Thoracic aorta (tissue), 2 donors: ENCODE measurements at places on chromosomes 1 and 21.

- DNase-seq = no peak
Observed at GRCh38 chr21:45774291-45774690, 130.8 kb downstream of the PCBP3 start.

DNA sequence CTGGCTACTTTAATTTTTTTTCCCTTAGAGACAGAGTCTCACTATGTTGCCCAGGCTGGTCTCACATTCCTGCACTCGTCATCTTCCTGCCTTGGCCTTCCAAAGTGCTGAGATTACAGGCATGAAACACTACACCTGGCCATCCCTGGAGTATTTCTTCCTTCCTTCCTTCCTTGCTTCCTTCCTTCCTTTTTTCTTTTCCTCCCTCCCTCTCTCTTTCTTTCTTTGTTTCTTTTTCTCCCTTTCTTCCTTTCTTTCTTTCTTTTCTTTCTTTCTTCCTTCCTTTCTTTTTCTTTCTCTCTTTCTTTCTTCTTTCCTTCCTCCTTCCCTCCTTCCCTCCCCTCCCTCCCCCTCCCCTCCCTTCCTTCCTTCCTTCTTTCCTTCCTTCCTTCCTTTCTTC lies 46.4 kb upstream of the PM20D1 start:
- no peak for DNase-seq

DNA sequence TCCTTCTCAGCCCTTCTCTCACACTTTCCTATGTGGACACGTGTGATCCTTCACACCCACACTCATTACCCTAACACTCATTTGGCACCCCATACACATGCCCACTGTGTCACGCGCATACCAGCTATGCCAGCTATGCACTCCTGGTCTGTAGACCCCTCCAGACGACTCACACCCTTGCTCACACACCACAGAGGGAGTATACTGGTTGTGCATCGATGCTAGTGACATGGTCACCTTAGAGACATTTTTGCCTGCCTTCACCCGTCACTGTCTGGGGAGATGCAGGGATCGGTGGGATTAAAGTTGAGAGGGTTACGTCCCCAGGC lies 8.3 kb upstream of the PPM1J start:
- no peak for DNase-seq

DNA sequence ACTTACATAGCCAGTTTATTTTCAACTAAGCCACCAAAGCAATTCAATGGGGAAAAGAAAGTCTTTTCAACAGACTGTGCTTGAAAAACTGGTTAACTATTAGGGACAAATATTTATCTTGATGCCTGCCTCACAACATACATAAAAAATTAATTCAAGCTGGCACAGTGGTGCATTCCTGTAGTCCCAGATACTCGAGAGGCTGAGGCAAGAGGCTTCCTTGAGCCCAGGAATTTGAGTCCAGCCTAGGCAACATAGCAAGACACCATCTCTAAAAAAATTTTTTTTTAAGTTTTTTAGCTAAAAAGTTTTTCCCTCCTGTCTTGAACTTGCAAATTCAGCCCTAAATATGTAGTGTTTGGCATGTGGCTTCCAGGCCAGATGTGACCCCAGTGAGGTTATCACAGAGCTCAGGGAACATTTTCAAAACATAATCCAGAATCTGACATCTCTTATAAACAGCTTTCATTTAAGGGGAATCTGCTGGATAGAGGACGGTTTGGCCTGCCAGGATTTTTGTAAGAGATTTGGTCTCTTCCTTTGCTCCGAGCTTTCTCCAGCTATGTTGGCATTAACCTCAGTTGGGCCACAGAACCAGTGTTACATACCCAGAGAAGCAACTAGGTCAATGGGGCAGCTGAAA lies 46.4 kb downstream of the COL6A1 start:
- DNase-seq = no peak

DNA sequence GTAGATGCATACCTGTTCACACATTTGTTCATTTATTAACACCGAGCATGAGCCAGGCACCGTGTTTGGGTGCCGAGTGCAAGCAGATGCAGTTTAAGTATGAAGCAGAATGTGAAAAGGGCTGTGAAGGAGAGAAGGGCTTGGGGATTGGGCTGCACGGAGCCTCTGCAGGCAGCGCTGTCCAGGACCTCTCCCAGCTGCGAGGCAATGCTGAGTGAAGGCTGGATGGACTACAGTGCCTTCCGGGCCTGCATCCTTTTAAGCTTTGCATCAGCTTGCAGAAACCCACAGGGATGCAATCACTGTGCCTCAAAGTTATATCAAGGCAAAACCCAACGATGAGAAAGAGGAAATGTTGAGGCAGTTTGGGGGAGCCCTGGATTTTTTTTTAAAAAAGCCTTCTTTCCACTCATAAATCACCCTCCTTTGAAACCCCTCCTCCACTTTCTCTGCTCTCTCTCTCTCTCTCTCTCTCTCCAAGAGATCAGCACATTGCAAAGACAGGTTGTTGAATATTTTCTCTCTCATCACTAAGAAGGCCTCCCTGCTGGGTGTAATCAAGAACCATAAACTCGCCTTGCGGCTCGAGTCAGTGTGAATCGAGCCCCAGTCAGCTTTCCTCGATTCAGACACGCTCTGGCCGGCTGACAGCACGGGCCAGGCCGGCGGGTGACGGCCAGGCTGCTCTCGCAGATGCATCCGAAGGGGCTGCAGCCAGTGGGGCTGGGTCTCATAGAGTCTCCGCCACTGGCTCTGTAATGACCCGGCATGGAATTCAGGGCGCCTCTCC lies 89.2 kb upstream of the POU3F1 start:
- DNase-seq = no peak

DNA sequence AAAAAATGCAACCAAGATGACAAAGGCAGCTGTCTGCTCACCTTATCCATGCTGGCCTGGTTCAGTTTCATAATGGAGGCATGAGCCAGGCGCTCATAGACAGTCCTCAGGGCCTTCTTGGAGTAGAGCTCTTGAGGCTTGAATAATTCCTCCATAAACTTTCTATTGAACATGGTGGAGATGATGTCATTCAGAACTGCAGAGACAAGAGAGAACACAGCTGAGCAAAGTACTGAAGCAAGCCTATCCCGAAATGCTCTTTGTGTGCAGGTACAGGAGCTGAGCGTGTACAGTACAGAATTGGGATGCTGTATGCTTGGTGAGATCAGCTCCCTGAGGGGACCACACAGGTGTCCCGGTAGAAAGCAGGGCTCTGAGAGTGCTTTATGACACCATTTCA lies 11.5 kb downstream of the OSCP1 start:
- no peak for DNase-seq

- DNase-seq = no peak
Observed at GRCh38 chr1:2187619-2188018, 7.0 kb downstream of the FAAP20 start.

DNA sequence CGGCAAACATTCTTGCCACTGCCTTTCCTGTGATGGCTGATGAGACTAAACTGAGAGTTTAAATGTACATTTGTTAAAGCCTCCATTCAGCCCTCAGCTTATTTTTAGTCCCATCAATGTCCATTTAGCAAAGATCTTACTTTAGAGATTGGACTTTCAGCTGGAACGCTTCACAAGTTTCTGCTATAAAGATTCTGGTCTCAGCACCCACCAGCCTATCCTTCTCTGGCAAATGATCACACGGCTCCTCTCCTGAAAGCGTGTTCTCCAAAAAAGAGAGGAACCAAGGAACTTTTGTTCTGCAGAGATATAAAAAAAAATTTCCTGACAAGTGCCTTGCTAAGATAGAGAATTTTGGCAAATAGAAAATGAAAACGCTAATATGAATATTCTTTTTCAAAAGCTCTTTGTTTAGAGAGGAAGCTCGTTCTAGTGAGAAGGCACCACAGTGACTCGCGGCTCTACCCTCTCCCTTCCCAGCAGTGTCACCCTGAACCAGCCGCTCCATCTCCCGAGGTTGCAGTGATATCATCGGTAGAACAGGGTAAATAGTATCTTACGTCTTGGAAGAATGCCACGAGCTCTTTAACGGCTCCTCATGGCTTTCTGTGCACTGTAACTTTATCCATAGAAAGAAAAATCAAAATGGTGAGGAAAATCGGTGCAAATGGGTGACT lies 200.2 kb downstream of the APP start:
- no peak for DNase-seq

- no peak for DNase-seq
Observed at GRCh38 chr21:38802050-38803026, 3.4 kb upstream of the ETS2 start.

DNA sequence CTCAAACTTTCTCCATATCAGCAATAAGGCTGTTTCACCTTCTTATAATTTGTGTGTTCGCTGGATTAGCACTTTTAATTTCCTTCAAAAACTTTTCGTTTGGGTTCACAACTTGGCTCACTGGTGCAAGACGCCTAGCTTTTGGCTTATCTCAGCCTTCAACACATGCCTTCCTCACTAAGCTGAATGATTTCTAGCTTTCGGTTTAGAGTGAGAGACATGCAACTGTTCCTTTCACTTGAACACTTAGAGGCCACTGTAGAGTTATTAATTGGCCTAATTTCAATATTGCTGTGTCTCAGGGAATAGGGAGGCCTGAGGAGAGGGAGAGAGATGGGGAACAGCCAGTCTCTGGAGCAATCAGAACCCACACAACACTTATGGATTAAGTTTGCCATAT lies 41.2 kb upstream of the IFNLR1 start:
- DNase-seq = no peak

- peak; percentile 94 for DNase-seq
Observed at GRCh38 chr1:27725374-27726172, at the start of gene FAM76A. TSS of gene FAM76A (plus strand) at chr1:27725961. CDS start at chr1:27726081, 120 bp downstream.

GRCh38 chr1:210536254-210536961 lies 207.7 kb downstream of the HHAT start:
- DNase-seq = no peak

DNA sequence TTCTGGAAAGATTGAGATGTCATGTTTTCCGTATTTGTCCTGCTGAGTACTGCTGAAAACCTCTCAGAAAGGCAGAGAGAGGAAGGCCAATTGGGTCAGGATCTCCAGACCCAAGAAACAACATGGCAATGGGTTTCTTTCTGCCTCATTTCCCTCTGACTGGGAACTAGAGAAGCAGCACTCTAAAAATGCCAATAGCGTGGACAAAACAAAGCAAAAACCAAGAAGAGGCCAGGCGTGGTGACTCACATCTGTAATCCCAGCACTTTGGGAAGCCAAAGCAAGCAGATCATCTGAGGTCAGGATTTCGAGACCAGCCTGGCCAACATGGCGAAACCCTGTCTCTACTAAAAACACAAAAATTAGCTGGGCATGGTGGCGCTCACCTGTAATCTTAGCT lies 18.3 kb downstream of the TNFRSF9 start:
- no peak for DNase-seq

DNA sequence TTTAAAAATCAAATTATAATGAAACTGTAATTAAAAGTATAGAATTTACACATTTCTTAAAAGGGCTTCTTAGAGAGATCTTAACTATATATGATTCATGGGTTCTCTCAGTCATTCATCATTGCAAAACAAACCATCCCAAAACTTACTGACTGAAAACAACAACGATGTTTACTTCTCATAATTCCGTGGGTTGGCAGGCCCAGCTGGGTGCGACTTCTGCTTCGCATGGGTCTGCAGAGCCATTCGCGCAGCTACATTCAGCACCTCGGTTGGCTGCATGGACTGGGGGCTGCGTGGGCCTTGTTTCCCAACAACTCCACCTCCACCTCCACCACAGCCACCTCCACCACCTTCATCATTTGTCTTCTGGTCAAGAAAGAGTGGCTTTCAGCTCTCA lies 4.0 kb downstream of the SLAMF8 start:
- no peak for DNase-seq

- DNase-seq = no peak
Observed at GRCh38 chr1:31588751-31589515, 12.6 kb downstream of the TINAGL1 start.

DNA sequence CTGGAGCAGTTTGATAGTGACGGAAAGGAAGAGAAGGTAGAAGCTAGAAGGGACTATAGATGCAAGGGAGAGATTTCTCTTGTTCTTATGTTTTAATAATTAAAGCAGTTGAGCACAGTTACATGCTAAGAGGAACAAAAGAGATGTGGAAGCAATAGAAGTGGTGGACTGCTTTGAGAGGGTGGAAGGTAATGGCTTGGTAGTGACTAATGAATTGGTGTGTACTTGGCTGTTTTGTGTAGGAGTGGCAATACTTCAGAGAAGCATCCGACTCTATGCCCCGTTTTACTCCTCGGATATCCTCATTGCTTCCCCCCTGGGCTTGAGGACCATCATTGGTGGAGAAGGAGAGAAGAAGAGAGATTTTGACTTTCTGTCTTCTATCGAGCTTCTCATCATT lies 12.8 kb downstream of the UTP25 start:
- no peak for DNase-seq

DNA sequence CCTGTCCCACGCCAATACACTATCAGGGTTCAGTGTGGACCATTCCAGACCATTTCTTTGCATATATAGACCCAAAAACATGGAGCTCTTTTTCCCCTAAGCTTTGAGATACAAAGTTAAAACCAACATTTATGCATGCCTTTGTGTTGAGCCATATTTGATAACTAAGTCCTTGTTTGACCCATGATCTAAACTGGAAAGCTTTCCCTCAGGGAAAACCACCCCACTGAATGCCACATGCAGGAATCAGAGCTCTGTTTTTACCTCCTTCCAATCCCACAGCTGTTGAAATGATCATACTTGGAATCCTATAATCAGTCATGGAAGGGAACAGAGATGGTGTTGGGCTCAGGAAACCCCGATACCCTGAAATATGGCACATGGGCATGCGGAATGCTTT lies 14.8 kb upstream of the SLC45A1 start:
- no peak for DNase-seq

DNA sequence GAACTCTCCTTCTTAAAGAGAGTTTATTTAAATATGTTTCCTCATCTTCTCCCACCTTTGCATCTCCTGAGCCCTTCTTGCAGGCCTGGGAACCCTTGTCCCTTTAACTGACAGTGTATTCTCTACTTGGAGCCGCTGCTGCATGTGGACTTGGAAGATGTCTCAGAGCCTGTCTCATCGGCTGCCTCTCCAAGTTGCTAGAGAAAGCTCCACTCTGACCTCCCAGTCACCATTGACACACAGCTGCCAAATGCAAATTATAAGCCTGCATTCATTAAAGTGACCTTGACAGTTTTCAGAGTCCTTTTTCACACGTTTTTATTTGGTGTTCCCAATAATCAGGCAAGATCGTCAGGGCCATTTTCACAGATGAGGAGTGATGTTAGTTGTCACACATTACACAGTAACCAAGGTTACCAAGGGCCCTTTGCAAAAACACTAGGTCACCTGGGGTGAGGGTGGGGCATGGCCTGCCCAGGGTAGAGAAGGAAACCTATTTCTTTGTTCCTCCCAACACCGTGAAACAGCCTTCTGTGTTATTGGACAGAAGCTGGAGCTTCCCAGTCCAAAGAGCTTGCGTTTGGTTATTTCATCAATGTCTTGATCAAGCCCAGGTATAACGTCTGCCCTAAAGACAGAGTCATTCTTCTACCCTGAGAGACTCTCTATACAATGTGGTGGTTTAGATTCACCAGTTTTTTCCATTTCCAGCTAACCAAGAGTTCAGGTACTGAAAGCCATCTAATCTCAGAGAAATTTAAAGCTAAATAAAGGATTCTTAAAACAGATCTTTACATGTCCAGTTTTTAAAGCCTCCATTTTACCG lies 164.1 kb downstream of the GALNT2 start:
- no peak for DNase-seq
